Stimulated activated CD8-positive, alpha-beta memory T cell treated with anti-CD3 and anti-CD28 coated beads, Interleukin-15, amount 100 ng/mL, for 24 hours (primary cell): ENCODE measurements at places on chromosomes 5 and 9.

DNA sequence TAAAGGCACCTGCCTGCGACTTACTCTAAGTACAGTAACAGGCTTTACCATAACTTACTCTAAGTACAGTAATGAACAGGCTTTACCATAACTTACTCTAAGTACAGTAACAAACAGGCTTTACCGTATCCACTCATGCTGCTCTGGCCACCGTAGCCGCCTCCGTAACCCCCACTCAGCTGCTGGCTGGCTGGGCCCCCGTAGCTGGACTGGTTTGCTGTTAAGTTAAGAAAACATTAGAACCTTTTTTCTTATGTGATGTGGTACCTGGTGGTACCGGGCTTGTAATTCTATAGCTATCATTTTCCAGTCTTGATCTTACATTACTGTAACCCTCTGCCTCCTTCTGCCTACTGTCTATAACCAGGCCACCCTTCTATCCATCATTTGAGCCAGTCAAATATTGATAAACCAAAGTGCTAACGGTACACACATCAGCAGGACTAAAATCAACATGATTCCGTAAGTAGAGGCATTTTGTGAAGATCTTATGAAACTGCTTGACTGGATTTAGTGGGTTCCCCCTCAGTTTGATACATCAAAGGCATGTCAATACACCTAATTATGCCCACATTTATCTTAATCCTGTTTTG, 7.4 kb downstream of the HNRNPH1 start:
- DNase-seq: no peak

- DNase-seq: no peak
Observed at GRCh38 chr5:14405706-14406553, 175.7 kb upstream of the OTULINL start.

GRCh38 chr5:74149395-74149794, 491.1 kb downstream of the ENC1 start:
- DNase-seq: no peak

DNA sequence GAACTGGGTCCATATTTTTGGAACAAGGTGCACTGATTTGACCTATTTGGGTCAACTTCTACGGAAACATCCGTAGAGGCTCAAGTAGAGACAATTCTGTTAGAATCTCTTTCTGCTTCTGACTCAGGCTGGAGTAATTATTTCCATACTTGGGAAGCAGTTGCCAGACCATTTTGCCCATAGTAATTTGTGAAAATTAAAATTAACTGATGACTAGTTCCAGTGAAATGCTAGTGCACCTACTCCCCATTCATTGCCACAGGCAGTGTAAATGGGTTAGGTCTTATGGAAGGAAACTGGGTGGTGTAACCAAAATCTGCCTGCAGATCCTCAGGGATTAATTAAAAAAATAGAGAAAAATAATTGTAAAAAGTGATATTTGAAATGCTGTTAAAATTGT, 201.1 kb downstream of the TENT4A start:
- DNase-seq: no peak

- DNase-seq: no peak
Observed at GRCh38 chr5:132386644-132387286, 17.3 kb downstream of the SLC22A5 start.

GRCh38 chr5:174542037-174542436, 182.3 kb upstream of the MSX2 start:
- no peak for DNase-seq

GRCh38 chr5:50675385-50675784, 8.9 kb downstream of the PARP8 start:
- no peak for DNase-seq

GRCh38 chr5:108379722-108380530, 2.0 kb downstream of the FBXL17 start:
- no peak for DNase-seq

GRCh38 chr5:39219437-39219836, at the start of gene FYB1:
Gene FYB1, minus strand, starts transcription at chr5:39219563. Its CDS starts 16,603 bp downstream, at chr5:39202960.
- no peak for DNase-seq

DNA sequence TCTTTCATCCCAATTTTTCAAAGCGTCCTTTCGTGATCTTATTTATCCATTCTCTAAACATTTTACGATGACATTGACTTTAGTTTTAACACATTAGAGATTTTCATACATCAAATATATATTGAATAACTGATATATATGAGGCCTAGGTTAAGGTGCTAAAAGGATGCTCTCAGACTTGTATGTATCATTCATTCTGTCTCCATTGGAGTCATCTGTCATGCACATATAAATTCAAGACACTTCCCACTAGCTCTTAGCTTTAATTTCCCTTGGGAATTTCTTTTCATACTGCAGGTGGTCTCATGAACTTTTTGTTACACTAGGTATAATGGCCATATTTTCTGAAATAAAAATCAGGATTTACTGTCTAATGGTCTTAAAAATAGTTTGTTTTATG, 635.8 kb upstream of the C9orf72 start:
- no peak for DNase-seq

DNA sequence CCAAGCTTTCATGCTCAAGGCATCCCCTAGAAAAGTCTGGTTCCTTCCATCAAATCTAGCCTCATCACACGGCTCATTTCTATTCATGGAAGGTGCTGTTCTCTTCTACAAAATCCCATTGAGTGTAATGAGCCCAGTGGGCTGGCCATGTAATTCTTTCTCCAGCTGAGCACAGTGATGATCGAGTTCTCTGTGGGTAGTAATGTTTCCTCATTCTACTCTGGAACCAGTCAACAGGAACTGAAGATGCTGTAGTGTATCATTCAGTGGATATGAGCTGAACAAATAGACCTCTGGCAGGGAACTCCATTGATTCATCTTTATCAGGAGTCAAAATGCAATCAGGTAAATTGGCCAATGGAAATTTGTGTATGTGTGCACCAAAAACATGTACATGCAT, 149.2 kb downstream of the LRRC70 start:
- no peak for DNase-seq

DNA sequence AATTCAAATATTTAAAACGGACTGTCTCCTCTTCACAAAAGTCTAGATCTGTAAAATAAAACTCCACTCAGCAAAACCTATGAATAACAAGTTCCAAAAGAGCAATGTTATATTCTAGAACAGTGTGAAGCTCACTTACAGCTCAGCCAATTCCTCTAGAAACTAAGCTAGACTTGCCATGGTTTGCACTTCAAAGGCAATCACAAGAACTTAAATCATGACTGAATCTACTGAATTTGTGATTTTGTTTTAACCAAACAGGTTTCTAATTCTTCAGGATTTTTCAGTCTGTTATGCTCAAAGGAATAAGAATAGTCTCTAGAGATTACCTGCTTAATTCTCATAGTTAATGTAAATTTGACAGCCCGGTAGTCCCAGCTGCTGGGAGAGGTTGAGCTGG, 1.4 kb upstream of the PKD2L2 start:
- DNase-seq: no peak

GRCh38 chr9:21286659-21287058, 18.5 kb downstream of the IFNA5 start:
- DNase-seq: no peak

GRCh38 chr5:1540831-1541701, 17.3 kb upstream of the LPCAT1 start:
- no peak for DNase-seq

DNA sequence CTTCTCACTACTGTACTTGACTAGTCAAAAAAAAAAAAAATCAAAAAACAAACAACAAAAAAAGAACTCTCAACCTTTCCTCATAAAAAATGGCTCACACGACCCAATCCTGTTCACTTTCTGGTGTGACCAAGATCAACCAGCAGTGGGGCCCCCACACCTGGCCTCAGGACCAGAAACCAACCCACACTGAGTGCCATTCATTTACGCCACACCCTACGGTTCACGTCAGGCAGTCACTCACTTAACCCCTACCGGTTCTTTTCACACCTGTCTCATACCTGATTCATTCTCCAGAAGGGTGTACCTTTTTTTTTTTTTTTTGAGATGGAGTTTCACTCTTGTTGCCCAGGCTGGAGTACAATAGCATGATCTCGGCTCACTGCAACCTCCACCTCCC, 5.7 kb downstream of the SUSD1 start:
- no peak for DNase-seq

DNA sequence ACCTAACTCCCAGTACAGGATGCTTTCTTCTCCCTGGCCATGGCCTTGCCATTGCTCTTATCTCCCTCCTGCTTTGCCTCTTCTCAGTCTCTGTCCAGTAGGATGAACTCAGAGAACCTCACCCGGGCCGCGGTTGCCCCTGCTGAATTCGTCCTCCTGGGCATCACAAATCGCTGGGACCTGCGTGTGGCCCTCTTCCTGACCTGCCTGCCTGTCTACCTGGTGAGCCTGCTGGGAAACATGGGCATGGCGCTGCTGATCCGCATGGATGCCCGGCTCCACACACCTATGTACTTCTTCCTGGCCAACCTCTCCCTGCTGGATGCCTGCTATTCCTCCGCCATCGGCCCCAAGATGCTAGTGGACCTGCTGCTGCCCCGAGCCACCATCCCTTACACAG, at the start of gene OR5C1:
Gene OR5C1 (plus strand): TSS at position 103 of the 400 bp plus-strand sequence. CDS start 0 bp downstream, at position 103.
- DNase-seq: no peak
